ENCODE measurements at places on chromosomes 1 and 21.

DNA sequence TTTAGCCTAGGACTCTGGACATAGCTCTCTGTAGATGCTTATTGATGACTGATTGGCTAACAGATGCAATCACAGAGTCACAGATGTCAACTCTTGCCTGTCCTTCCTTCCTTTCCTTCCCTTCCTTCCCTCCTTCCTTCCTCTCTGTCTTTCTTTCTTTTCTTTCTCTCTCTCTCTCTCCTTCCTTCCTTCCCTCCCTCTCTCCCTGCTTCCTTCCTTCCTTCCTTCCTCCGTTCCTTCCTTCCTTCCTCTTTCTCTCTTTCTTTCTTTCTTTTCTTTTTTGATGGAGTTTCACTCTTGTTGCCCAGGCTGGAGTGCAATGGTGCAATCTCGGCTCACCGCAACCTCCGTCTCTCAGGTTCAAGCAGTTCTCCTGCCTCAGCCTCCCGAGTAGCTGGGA, 106.1 kb downstream of the KIF26B start:
- DNase-seq = no peak

DNA sequence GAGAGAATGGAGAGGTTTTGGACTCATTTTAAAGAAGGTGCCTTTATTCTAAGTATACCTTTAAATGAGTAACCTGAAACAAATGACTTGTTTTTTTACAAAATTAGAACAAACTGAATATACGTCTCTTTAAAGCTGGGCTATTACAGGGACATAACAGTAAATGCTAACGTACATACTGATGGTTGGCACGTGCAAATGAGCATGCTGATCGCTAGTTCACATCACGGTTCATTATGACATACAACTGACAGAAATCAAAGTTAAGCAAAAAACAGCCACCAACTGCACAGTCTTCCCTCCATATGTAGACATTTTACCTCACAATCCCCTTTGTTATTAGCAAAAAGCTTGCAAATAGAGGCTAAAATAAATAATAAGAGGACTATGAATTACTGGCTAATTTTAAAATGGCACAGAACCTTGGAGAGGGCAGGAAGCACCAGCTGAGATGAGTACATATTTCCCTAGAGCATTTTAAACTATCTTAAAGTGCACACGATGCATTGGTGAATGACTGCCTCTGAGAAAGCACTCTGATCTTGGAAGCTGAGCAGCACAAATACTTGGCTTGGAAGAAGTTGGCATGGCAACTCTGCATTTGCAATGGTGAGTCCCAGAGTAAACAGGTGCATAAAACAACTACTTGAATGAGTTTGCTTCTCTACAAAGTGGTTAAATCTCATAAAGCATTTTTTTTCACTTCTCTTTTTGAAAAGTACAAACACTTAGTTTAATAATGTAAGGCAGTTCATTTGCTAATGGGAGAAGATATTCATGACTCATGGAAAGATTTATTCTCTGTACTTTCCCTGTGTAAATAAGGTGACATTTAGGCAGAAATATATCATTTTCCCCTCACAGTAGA, 204.7 kb downstream of the LHX8 start:
- no peak for DNase-seq

- no peak for DNase-seq
Measured at GRCh38 chr1:48676376-48676775, 100.3 kb downstream of the BEND5 start.

- no peak for DNase-seq
Measured at GRCh38 chr1:17719874-17720273, 35.3 kb upstream of the ACTL8 start.

- DNase-seq = no peak
Measured at GRCh38 chr1:53341961-53342707, 14.3 kb upstream of the LRP8 start.

GRCh38 chr1:238673561-238673960, 712.8 kb upstream of the CHRM3 start:
- DNase-seq = no peak

GRCh38 chr21:39319814-39320332, 6.4 kb upstream of the BRWD1 start:
- no peak for DNase-seq

- no peak for DNase-seq
Measured at GRCh38 chr21:33256019-33256418, 10.1 kb upstream of the IL10RB start.

DNA sequence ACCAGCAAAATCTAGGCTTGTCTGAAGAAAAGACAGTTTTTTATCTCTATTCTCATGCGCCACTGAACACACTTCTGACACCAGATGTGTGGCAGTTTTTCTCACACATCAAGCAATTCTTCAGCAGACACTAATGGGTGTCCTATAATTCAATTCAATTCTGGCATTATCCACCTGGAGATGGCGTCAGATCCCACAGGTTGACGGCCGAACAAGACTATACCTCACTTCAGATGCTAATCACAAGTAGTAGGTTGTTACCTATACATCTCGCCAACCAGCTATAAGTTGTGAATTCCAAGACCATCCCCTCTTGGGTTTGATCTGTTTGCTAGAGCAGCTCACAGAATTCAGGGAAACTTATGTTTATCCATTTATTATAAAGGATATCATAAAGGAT, 89.9 kb upstream of the ARTN start:
- DNase-seq = no peak

- DNase-seq = no peak
Measured at GRCh38 chr21:43936247-43936967, 71.4 kb downstream of the AGPAT3 start.

GRCh38 chr1:14800500-14801076, 202.1 kb downstream of the KAZN start:
- no peak for DNase-seq

DNA sequence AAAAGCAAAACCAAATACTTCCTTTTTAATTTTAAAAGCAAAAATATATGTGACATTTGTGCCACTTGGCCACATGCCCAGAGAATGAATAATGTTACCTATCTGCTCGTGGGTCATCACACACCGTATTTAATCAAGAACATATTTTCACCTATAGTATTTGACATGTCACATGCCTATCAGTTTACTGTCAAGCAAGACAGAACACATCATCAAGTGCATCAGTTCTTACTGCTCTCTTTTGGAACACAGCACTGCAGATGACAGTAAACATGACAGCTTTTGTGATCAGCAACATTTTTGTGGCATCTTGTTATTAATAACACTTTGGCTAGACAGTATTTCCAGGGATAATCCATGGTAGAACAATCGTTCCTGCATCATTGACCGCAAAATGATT, 134.4 kb downstream of the LRRC7 start:
- DNase-seq = no peak

- DNase-seq = no peak
Measured at GRCh38 chr21:42834726-42835191, 44.6 kb downstream of the WDR4 start.

DNA sequence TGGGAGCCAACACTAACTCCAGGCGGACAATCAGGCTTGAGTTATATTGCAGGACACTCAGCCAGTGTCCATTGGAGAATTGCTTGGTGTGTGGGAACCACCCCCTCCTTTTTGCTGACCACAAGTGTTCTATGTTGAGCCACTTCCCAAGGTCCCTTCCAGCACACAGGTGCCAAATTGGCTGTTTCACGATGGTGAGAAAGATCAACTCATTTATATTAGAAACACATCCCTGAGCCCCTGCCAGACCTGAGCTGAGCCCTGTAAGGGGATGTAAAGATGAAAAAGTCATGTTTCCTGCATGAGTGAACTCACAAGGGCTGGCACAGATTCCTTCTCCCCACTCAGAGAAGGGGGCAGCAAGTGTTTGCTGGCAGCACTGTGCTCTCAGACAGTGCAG, 96.5 kb downstream of the KCNN3 start:
- DNase-seq = no peak

GRCh38 chr1:179598631-179599030, 7.0 kb downstream of the TDRD5 start:
- no peak for DNase-seq

- no peak for DNase-seq
Measured at GRCh38 chr1:102466487-102466886, 469.8 kb upstream of the OLFM3 start.

GRCh38 chr21:42401154-42401553, 2.5 kb upstream of the UBASH3A start:
- no peak for DNase-seq

DNA sequence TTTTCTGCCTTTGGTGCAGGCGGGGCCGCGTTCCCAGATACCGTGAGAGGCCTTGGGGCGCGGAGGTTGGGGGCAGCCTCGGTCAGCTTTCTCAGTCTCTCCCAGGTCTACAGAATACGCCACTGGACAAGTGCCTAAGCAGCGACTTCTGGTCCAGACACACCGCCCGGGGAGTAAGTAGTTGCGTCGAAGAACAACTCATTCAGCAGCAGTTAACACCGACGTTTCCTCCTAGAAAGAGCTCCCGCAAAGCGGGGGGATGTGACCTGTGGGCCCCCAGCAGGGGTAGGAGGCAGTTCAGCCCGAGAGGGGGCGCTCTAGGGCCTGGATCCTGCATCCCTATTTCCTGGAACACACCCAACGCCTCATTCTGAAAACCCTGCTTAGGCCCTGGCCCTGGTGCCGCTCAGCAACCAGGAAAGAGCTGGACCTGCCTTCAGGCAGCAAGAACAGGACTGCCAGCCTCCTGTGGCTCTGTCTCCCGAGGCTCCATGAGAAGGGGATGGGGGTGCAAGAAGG, 6.5 kb upstream of the BARHL2 start:
- DNase-seq = no peak

DNA sequence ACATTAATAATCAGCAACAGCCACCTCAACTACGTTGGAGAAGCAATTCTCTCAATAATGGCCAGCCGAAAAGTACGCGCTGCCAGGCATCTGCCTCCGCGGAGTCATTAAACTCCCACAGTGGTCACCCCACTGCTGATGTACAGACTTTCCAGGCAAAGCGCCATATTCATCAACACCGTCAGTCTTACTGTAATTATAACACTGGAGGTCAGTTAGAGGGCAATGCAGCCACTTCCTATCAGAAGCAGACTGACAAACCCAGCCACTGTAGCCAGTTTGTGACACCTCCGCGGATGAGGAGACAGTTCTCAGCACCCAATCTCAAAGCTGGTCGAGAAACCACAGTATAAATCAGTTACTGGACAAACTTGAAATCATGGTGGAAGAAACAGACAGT, 93.9 kb downstream of the KIF1B start:
- DNase-seq = no peak

GRCh38 chr1:39136638-39137037, 67.9 kb upstream of the MACF1 start:
- no peak for DNase-seq

GRCh38 chr1:118294875-118295642, 110.0 kb upstream of the SPAG17 start:
- no peak for DNase-seq

GRCh38 chr1:67792741-67793458, 40.4 kb downstream of the GNG12 start:
- no peak for DNase-seq

GRCh38 chr21:32565856-32566465, 19.4 kb downstream of the TCP10L start:
- no peak for DNase-seq

GRCh38 chr1:76465030-76465429, 390.5 kb downstream of the ST6GALNAC3 start:
- DNase-seq = no peak

- DNase-seq = no peak
Measured at GRCh38 chr1:37850352-37850955, 8.9 kb downstream of the MTF1 start.

GRCh38 chr21:46661211-46661625, 25.7 kb downstream of the PRMT2 start:
- DNase-seq = no peak

DNA sequence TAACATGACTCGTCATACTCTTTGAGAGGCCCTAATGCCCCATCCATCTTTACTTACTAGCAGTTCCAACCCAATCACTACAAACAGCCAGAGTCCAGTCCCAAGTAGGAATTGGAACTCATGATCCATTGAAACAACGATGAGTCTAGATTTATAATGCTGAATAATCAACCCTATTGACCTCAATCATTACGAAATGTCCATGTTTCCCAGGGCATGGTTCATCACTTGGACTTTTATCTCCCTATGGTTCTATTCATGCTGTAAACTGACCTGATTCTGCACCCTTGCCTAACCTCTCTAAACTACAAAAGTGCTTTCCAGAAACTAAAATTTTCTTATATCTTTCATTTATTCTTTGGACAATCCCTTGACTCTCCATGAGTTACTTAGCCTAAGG, 840.0 kb upstream of the B3GALT2 start:
- no peak for DNase-seq

- DNase-seq = no peak
Measured at GRCh38 chr1:41427122-41427913, 57.2 kb downstream of the EDN2 start.

- no peak for DNase-seq
Measured at GRCh38 chr1:16907870-16908758, 12.3 kb downstream of the RNU1-2 start.
